ENCODE measurements at places on chromosomes 3 and 15.

DNA sequence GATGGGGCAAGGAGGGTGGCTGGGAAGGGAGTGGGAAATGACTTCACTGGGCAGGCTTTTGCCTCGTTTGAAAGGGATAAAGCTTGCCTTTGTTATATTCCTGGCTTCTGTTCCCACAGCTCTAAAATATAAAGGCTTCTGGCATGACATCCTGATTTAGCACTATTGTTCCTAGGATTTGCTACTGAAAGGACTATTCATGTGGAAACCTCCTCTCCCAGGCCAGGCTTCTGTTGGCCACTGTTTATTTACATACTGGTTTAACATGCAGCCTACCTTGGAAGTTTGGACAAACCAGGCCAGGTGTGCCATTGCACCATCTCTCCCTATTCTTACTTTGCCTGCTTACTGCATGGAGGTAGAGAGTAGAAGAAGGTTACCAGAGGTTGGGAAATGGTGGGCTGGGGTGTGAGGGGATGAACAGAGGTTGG lies 2.4 kb upstream of the LMCD1 start:
- no peak for DNase-seq

- no peak for DNase-seq
Measured at GRCh38 chr3:113143353-113143752, 68.0 kb upstream of the BOC start.

DNA sequence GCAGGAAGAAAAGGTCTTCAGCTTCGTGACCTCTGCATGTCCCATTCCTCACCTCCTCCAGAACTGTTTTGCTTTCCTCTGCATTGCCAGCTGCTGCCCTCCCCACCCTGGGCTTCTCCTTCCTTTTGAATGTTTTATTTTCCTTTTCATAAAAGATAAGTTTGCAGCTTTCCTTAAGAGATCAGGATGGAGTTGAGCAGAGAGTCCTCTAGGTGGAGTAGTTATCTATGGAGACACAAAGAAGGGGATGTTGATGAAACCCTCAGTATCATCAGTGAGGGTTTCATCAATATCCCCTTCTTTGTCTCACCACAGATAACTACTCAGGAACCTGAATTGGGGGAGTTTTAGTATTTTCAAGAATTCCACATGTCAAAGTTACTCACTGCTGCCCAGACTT lies 19.0 kb upstream of the SLC25A36 start:
- DNase-seq = no peak

- peak; percentile 7 for DNase-seq
Measured at GRCh38 chr15:44788748-44789147, 52.4 kb downstream of the TRIM69 start.

DNA sequence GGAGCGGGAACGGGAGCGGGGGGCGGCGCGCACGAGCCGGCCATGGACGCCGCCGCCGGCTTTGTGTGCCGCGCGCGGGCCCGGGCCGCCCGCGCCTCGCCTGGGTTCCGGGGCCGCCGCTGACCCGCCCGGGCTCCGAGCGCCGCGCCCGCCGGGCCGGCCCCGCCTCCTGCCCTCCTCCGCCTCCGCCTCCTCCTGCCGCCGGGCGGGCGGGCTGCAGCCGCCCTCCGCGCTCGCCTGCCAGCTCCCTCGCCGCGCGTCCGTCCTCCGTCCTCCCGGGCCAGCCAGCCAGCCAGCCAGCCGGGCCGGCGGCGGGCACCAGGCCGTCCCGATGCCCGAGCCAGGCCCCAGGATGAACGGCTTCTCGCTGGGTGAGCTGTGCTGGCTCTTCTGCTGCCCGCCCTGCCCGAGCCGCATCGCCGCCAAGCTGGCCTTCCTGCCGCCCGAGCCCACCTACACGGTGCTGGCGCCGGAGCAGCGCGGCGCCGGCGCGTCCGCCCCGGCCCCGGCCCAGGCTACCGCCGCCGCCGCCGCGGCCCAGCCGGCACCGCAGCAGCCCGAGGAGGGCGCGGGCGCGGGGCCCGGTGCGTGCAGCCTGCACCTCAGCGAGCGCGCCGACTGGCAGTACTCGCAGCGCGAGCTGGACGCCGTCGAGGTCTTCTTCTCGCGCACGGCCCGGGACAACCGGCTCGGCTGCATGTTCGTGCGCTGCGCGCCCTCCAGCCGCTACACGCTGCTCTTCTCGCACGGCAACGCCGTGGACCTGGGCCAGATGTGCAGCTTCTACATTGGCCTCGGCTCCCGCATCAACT lies at the start of gene ABHD17C:
Gene ABHD17C, plus strand, starts transcription at position 212 of the 812 bp plus-strand sequence. Its CDS starts 120 bp downstream, at position 332.
- DNase-seq = peak; percentile 29

GRCh38 chr3:4979428-4980228 lies at the start of gene BHLHE40:
Gene BHLHE40, plus strand, starts transcription at chr3:4979437. Its CDS starts 282 bp downstream, at chr3:4979719.
- no peak for DNase-seq

- DNase-seq = no peak
Measured at GRCh38 chr3:18424213-18424728, 868 bp downstream of the SATB1 start.

- no peak for DNase-seq
Measured at GRCh38 chr15:78341057-78341987, 1.2 kb downstream of the CRABP1 start.

DNA sequence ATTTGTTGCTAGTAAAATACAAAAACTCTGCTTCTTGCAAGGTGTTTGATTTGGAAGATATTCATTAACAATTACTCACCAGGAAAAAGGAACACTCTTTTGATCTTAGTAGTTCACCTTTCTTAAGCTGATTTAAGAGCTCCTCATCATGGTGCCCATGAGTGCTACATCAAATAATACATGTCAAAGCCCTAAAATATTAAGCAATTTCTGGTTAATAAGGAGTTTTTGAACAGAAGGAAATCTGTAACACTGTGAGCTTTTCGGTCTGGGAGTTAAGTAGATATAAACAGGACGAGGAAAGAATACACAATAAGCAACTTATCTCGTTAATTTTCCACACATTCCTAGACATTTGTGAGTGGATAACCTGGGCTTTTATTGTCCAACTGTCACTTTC lies 83.9 kb upstream of the DCBLD2 start:
- DNase-seq = no peak

DNA sequence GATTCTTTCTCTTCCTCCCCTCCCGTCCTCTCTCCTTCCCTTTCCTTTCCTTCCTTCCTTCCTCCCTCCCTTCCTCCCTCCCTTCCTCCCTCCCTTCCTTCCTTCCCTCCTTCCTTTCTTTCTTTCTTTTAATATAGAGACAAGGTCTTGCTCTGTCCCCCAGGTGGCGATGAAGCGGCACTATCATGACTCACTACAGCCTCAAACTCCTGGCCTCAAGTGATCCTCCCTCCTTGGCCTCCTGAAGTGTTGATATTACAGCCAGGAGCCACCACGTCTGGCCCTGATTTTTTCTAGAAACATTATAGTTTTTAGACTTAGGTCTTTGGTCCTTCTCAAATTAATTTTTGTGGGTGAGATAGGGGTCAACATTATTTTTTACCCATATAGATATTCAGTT lies 15.5 kb downstream of the GRM2 start:
- DNase-seq = no peak

DNA sequence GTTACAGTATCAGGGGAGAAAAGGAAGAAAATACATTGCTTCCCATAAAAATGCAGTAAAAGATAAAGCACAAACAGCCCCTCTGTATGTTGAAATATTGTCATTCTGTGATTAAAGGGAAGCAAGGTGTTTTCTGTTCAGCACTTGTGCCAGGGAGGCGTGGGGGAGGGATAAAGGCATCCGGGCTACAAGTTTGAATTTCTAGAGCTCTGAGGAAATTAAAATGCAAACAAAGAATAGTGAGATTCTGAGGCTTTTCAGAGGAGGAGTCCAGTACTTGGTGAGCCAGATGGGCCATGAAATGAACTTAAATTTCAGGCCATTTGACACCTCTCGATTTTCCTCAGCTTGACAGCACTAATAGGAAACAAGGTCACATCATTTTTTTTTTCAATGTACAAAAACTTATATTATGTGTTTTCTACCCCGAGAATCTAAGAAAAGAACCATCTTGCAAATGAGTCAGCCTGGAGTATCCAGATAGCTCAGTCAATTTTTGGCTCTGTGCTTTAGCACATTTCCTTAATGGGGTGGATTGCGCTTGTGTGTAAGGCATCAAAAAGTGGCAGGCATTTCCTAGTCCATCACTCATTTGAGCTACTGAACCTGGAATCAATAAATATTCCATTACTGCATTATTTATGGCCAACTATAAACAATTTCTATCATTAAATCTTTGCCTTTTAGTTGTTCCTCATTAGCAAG lies 640.8 kb upstream of the TBL1XR1 start:
- DNase-seq = no peak

GRCh38 chr3:21755896-21756295 lies 4.9 kb upstream of the ZNF385D start:
- no peak for DNase-seq

- DNase-seq = no peak
Measured at GRCh38 chr3:126616931-126617330, 38.0 kb downstream of the TXNRD3 start.

GRCh38 chr3:37214076-37214475 lies 39.7 kb upstream of the LRRFIP2 start:
- DNase-seq = no peak

DNA sequence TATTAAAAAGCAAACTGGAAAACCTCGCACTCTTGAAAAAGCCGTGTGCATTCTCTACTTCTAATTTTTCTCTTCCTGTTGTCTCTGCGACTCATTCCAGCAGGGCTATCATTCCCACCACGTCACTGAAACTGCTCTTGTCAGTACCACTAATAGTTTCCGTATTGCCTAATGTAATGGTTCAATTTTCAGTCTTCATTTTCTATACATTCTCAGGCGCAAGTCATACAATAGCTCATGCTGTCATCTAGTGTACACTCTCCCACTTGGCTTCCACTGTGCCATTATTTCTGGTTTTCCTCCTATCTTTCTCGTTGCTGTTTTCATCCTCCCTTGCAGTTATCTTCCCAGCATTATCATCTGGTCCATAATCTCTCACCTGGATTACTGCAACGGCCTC lies 160.2 kb downstream of the SPATA16 start:
- no peak for DNase-seq

DNA sequence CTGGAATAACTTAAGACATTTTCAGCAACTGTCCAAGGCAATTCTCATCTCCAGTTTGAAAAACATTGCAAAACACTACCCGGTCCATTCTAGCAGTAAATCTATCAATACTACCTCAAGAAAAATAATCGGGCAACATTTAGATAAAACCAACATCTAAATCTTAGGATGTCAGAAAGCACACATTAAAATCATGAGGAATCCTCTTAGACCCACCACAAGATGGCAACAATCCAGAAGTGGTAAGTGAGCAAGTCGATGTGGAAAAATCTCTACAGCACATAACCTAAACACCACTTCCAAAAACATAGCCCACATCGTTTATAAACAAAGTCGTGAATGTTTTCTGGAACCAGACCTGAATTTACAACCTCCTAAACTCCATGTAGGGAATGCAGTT lies 5.7 kb downstream of the PLCH1 start:
- DNase-seq = no peak

GRCh38 chr15:84057714-84058331 lies 177.8 kb upstream of the GOLGA6L4 start:
- no peak for DNase-seq

DNA sequence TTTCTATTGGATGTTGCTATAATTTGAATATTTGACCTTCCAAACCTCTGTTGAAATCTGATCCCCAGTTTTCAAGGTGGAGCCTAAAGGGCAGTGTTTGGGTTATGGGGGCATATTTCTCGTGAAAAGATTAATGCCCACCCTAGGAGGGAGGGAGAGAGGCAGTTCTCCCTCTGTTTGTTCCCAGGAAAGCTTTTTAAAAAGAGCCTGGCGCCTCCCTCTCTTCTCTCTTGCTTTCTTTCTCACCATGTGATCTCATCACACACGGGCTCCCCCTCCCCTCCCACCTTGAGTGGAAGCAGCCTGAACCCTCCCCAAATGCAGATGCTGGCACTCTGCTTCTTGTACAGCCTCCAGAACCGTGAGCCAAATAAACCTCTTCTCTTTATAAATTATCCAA lies 12.4 kb upstream of the GABRA5 start:
- DNase-seq = no peak

DNA sequence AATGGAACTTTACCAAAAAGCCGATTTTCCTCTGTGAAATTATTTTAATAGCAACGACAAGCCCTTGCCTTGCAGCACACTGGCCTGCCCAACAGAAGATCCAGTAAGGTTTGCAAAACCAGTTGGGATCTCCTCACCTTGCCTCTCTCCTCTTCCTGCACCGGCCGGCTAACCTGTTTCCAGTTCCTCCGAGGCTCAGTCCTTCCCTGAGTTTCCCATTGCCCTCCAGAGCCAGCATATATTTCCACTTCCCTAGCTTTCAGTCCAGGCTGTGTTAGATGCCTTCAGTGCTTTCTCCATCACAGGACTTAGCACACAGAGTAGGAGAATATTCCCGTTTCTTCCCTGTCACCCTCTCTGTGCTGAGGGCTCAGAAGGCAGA lies 60.3 kb downstream of the NOX5 start:
- no peak for DNase-seq

GRCh38 chr15:78241017-78241416 lies 6.7 kb upstream of the ACSBG1 start:
- peak; percentile 73 for DNase-seq

- no peak for DNase-seq
Measured at GRCh38 chr3:130843441-130843840, 50.4 kb upstream of the ATP2C1 start.

- DNase-seq = no peak
Measured at GRCh38 chr3:104070906-104071305, 1295.8 kb upstream of the ALCAM start.

GRCh38 chr3:4645468-4645867 lies 152.3 kb downstream of the ITPR1 start:
- no peak for DNase-seq

DNA sequence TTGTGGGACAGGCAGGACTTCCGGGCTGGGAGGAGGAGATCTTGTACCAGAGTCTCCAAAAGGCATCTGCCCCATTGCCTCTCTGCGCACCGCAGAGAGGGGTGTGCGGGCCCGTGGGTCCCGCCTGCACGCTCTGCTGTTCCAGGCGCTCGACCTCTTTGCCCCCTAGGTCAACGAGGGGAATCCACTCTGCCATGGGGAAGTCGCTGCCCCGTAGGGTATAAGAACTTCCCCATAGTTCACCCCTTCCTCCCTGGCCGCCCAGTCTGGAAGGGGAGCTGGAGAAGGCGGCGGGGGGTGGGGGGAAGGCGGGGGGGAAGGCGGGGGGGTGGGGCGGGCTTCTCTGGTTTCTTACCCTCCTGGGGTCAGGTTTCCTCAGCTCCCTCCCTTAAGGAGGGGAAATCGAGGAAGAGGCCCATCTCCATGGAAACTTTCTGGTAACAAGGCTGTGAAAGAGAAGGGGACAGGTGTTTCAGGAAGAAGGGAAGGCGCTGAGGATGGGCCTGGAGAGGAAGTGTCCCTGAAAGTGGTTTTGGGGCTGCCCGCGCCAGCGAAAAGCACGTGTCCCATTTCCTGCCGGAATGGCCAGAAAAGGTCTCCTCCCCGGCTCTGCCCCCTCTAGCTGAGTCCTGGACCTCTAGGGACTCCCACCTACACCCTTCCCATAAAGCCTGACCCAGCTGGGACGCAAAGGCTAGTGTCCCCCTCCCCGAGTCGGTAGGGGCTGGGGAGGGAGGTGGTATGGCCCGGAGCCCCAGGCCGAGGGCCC lies 27.5 kb downstream of the NR1I2 start:
- DNase-seq = no peak

GRCh38 chr3:100650651-100651619 lies 41.5 kb downstream of the ADGRG7 start:
- DNase-seq = no peak

Measured in CD4-positive, alpha-beta memory T cell (primary cell).